ENCODE measurements at places on chromosomes 13 and 19.

- no peak for DNase-seq
These were observed 14.6 kb downstream of the HS6ST3 start for GRCh38 chr13:96104516-96104915.

DNA sequence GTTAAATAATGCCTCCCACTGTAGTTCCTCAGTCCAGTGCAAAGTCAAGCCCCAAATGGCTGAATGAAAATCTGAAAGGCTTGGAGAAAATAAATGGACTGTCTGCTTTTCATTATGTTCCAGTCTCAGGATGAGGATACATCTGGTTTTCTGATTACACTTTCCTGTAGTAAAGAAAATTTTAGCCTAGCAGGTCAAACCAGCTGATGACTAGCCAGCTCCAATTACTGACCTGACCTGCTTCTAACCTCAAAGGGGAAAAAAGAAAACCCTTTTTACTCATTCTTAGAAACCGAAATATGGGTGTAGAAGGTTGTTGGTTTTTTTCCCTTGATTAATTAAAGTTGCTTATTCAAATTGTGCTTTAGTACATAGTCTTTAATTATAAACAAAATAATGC is 418.4 kb downstream of the EFNB2 start:
- DNase-seq: no peak

DNA sequence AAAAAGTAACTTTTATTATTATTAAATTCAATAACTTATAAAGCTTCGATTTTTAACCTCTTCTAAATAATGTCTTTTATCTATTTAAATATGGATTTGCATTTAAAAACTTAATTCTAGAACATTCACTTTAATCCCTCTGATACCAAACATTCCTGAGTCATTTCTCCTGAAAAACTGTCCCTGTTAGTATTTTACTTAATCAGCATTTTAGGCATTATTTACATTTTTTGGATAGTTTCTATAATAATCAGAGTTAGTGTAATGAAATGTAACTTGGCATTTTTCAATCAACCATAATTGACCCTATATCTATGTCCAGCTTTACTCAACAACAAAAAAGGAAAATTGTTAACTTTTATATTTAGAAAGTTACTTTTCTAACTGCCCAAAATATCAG is 428.1 kb downstream of the PCDH17 start:
- DNase-seq: no peak

DNA sequence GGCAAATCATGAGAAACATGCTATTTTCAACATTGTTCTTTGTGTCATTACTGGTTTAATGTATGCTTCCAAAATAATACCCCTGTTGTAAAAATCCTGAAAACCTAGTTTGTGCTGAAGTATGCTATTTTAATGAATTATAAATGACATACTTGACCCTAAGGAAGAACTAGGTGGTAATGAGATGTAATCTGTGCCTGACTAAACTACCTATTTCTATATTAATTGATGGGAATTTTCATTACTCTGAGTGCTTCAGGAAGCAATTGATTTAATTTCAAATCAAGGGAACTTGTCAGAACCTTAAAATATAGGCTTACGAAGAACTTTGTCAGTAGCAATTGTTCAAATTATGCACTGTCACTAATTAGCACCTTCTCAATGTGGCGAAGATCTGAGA is 1005.6 kb upstream of the SLC10A2 start:
- DNase-seq: no peak

- DNase-seq: no peak
These were observed 27.1 kb downstream of the LNX2 start for GRCh38 chr13:27593267-27593666.

DNA sequence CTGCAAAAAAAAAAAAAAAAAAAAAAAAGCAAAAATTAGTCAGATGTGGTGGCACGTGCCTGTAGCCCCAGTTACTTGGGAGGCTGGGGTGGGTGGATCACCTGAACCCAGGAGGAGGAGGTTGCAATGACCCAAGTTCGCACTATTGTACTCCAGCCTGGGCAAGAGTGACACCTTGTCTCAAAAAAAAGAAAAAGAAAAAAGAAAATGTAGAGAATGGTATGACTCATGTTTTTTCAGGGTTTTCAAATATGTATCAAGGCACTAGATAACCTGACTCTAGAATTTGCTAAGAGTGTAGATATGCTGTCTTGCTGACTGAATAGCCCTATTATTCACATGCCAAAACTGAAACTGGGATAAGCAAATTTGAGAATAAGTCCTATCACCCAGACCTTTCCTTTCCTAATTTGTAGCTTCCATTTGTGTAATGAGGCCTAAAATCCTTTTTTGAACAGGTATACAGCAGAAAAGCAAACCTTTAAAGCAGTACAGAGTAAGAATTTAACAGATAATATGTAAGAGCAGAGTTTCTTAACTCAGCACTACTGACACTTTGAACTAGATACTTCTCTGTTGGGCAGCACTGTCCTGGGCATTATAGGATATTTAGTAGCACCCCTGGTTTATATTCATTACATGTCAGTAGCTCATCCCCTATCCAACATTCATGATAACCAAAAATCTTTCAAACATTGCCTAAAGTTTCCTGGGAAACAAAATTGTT is 108.6 kb downstream of the ELF1 start:
- no peak for DNase-seq

GRCh38 chr13:51978796-51979556 is 32.3 kb downstream of the ATP7B start:
- no peak for DNase-seq

DNA sequence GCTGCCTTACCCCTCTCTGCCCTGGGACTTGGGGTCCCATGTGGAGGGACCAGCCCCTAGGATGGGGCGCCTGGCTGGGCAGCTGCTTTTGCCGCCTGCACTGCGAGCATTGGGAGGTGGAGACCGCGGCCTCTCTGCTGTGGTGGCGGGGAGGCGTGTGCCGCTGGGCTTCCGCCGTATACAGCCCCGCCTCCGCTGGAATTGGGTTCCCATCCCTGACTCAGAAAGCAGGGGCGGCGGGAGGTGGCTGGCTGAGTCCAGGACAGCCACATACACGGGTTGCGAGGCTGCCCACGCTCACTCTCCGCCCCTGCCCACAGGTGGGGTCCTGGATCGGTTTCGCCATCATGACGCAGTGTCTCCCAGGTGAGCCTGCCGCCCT is 6.6 kb downstream of the NDUFB7 start:
- DNase-seq: no peak

DNA sequence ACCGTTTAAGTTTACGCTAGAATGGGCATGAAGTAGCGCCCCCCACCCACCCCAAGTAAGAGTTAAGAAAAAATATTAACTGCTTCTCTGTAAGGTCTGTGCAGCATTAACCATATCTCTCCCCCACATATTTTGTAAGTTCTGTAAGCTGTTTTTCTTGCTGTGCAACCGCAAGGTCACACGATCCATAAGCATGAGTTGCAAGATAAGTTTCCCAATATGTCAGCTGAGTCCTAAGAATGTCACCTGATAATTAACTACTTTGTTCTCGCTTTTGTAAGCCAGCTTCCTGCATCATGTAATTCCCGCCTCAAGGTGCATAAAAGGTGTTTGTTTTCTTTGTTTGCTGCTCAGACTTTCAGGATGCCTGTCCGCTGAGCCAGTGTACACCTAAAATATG is 187.0 kb downstream of the MYO16 start:
- no peak for DNase-seq
